ENCODE measurements at places on chromosomes 4 and X. TPM values are rescaled to one million over a fixed set of nuclear protein-coding genes. Genes with fewer than 3 reads are reported as not detected.

GRCh38 chr4:26397086-26397485 lies 76.3 kb downstream of the RBPJ start:
- DNase-seq = peak; percentile 4
- no peak overlapping the region for H3K4me3 ChIP-seq
- H3K4me1 ChIP-seq = no peaks in the 10 kb centered on the region
- no peaks in the 10 kb centered on the region for H3K27me3 ChIP-seq
- no peak overlapping the region for H3K27ac ChIP-seq
- H3K36me3 ChIP-seq = peaks cover 5% of the 10 kb centered on the region

DNA sequence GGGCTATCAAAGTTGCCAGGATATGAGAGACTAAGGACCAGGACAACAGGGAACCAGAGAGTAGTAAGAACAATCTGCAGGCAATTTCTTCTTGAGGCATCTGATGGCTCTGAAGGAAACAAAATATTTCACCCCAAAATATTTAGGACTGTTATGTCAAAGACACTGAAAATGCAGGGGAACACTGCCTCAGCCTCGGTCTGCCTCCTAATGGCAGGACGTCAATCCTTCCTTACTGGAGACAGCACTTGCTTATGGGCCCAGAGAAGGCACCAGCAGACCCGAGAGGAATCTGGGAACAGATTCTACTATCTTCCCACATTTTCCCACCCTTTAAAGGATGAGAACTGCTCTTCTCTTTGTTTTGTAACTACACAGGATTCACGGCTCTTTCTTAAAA lies 23.3 kb downstream of the RNF150 start:
- H3K36me3 ChIP-seq = no peaks in the 10 kb centered on the region
- H3K4me1 ChIP-seq = no peaks in the 10 kb centered on the region
- DNase-seq = no peak
- no peak overlapping the region for H3K4me3 ChIP-seq

DNA sequence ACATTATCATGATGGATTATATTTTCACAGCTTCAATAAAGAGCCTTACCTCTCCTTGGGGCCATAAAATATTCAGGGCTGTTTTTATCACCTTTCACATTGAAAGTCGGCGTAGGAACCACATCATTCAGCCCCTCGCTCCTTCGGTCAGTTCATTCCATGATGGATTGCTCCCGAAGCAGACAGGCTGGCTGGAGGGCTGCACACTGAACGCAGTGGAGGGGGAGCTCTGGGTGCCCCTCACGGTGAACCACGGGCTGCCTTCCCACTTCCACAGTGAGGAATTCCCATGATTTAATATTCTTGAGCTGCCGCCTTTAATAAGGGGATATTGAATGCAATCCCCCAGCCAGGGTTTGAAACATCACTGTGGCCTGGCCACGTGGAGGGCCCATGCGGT lies 16.0 kb downstream of the PPP2R2C start:
- DNase-seq = no peak
- peaks cover 17% of the 10 kb centered on the region for H3K27me3 ChIP-seq
- no peak overlapping the region for H3K27ac ChIP-seq
- no peak overlapping the region for H3K4me3 ChIP-seq
- no peaks in the 10 kb centered on the region for H3K36me3 ChIP-seq

- no peaks in the 10 kb centered on the region for H3K27me3 ChIP-seq
- no peaks in the 10 kb centered on the region for H3K36me3 ChIP-seq
- H3K4me1 ChIP-seq = no peaks in the 10 kb centered on the region
- H3K4me3 ChIP-seq = no peak overlapping the region
- no peak overlapping the region for H3K27ac ChIP-seq
Measured at GRCh38 chrX:72060196-72060920, 71.4 kb downstream of the RTL5 start.

PPEF2 gene
- not detected for polyA plus RNA-seq

TMPRSS11A gene
- not detected for polyA plus RNA-seq

GNPDA2 gene
- polyA plus RNA-seq = 40.7 TPM
